ENCODE measurements at places on chromosomes 3 and 15. TPM values are rescaled to one million over a fixed set of nuclear protein-coding genes. Genes with fewer than 3 reads are reported as not detected.

PDE8A gene
- total RNA-seq: 61.7 TPM

CHRNA7 gene
- 0.45 TPM for total RNA-seq

KNG1 gene
- total RNA-seq: not detected

ITGB5 gene
- 312 TPM for total RNA-seq

SLC25A38 gene
- 25.2 TPM for total RNA-seq

Data from gastroesophageal sphincter (tissue), 4 donors.